ENCODE measurements at places on chromosomes 1 and 21. TPM values are rescaled to one million over a fixed set of nuclear protein-coding genes. Genes with fewer than 3 reads are reported as not detected.
A peak's percentile ranks its signal among the peaks of the same experiment; 100 is the strongest.

DNA sequence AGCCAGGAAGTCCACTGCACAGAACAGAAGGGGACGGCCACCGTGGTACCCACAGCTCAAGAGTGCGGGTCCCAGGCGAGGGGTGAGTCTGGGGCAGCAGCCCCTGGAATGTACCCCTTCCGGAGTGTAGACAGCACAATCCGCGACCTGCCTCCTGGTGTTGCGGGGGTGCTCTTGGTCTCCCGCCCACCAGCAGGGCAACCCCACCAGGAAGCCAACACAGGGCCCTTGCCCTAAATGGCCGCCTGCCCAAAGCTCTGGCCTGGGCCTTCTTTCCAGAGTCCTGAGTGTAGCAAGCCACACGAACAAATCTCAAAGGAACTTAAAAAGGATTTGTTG lies 1.1 kb upstream of the SLC19A1 start:
- no peak for DNase-seq

GRCh38 chr1:96492236-96492635 lies 229.3 kb upstream of the PTBP2 start:
- DNase-seq, result no peak

DNA sequence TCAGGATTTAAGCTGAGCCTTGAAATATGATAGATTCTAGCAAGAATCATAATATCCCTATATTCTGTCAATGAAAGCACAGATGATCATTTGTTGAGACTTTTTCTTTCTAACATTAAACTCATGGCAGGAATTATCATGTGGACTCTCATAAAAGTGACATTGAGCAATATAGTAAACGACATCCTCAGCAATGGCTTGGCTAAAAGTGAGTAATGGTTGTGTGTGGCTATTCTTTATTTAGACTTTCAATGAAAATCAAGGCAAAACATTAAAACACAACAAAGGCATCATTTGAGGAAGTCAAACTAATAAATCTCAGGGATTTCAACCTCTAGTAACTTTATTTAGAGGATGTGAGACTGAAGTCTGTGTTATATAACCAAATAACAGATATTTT lies 257.8 kb upstream of the ADGRL4 start:
- no peak for DNase-seq

DNA sequence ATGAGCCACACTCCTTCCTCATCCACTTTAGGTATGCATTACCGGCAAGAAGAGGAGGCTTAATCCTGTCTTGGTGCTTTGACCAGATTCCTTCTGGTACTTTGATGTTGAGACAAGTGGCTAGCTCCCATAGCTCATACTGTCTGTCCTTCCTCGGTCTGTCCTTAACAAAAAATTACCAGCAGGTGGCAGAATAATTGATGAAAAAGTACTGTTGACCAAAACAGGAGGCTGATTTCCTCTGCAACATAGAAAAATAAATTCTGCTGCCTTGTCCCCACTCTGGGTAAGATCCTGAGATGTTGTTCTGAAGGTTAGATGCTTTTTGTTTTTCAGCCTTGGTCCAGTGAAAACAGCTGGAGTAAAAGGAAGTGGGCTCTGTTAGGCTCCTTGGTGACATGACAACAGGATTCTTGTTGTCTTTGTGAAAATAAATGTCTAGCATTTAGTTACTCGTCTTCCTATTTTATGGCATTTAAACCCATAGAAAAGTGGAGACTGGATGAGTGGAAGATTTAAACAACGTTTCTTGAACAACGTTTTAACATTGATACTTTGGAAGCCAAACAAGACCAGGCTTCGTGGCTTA lies 11.2 kb upstream of the HJV start:
- DNase-seq, result no peak

- no peak for DNase-seq
Measured at GRCh38 chr1:243420016-243420945, 164.4 kb downstream of the SDCCAG8 start.

- DNase-seq, result no peak
Measured at GRCh38 chr1:207342332-207342731, 20.9 kb downstream of the CD55 start.

- no peak for DNase-seq
Measured at GRCh38 chr21:39318091-39318959, 4.9 kb upstream of the BRWD1 start.

GRCh38 chr1:21871943-21872342 lies 59.9 kb downstream of the LDLRAD2 start:
- DNase-seq, result no peak

- no peak for DNase-seq
Measured at GRCh38 chr1:228214921-228215662, 7.2 kb downstream of the OBSCN start.

- DNase-seq, result no peak
Measured at GRCh38 chr1:44973645-44974044, 12.8 kb downstream of the EIF2B3 start.

- no peak for DNase-seq
Measured at GRCh38 chr1:41422306-41422705, 61.1 kb downstream of the FOXO6 start.

DNA sequence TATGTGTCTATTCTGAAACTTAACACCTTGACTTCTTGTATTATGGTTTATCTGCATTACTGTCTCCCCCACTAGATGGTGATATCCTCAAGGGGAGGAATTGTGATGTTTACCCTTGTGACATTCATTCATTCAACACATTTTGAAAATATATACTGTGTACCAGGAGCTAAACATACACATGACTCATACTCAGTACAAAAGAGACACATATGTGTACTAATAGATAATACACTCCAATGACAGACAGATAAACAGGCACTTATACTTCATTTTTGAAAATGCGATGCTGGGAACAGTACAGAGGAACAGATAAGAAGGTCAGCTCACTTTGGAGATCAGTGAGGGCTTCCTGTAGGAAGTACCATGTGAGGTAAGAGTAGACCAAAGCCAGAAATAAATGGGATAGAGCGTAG lies 8.9 kb upstream of the RAB3GAP2 start:
- DNase-seq, result peak; percentile 33

The LMX1A gene
- 1.1 TPM for total RNA-seq

The CRYAA gene
- total RNA-seq, result not detected

The RHD gene
- 2.3 TPM for total RNA-seq

The WDR64 gene
- total RNA-seq, result not detected

The CD53 gene
- total RNA-seq, result 18.4 TPM

The TRIM62 gene
- total RNA-seq, result 4.3 TPM

The NOC2L gene
- total RNA-seq, result 35.9 TPM

The PLA2G4A gene
- total RNA-seq, result 24.3 TPM

The IGSF3 gene
- 47.0 TPM for total RNA-seq

The C1orf94 gene
- total RNA-seq, result 0.10 TPM

The SPATA21 gene
- total RNA-seq, result not detected
